ENCODE measurements at places on chromosomes 4 and X.

GRCh38 chrX:111483135-111483534 lies 28.3 kb upstream of the SERTM2 start:
- no peak for DNase-seq

DNA sequence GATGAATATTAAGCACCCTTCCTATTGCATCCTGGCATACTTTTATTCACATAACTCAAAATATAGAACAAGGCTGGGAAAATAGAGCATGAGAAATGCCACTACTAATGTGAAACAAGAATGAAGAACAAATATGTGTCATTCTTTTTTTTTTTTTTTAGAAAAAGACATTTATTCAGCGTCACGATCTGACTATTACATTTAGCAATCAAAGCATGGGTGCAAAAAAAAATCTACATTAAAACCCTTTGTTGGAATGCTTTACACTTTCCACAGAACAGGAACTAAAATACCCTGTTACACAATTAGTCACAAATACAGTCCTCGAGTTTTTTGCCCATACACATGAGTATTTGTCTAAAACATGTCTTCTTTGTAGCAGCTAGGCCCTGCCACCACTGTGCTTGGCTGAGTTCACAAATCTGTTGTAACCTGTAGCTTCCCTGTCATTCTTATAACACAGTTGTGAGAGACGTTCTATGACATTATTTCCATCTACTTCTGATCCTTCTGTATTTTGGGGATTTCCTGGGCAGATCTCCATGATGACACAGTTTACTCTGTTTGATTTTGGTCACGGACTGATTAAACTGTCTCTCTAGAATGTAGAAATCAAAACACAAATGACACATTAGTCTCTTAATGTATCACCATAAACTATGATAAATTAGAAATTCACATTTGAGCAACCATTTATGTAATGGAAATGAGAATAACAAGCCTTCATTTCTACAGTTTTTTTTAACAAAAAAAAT lies 9.4 kb upstream of the TET2 start:
- DNase-seq: no peak

- DNase-seq: no peak
These were observed 252.6 kb downstream of the CBR4 start for GRCh38 chr4:168757500-168757899.

DNA sequence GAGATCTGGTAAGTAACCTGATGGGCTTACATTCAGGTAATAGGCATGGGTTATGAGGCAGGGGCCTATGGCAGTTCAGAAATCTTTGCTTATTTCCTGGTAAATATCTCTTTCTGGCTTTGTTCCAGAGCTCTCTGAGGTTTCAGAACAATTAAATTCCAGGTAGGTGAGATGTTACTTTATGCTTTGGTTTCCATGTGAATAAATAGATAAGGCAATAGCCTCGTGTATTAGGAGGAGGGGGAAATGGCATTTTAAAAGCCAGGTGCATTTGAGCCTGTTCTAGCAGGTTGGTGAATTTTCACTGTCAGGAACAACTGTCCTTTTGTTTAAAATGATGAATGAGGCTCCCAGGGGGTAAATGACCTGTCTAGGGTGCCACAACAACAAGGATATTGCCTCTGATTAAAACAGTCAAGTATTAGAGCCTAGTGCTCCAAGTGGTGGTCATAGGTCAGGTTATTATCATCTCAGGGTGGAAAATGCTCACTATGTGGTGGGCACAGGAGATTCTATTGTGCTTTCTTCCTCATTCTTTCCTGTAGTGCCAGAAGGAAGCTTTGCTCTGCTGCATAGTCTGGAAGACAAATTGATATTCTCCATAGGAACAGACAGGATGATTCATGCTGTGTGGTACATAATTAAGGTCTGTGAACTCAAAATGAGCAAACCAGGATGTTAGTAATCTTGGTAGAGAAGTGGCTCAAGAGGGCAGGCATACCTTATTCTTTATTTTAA lies 296.2 kb downstream of the INPP4B start:
- DNase-seq: no peak

GRCh38 chr4:12579172-12579571 lies 905.0 kb downstream of the RAB28 start:
- DNase-seq: no peak

- DNase-seq: no peak
These were observed 793 bp downstream of the NALF2 start for GRCh38 chrX:69504626-69505612.

DNA sequence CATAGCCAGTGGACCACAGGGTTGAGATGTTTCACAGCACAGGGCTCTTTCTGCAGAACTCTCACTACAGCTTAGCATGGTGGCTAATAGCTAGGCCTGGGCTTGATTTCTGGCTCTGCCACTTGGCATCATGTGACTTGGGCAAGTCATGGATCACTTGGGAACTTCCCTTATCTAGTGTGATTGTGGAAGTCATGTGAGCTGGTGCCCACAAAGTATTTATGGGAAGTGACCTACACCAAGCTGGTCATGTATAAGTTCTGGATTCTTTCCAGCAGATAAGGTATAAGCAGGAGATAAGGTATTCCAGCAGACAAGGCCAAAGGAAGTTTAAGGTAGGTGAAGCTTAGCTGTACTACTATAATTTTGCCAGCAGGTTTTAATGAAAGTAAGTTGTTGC lies 61.0 kb downstream of the REELD1 start:
- no peak for DNase-seq

DNA sequence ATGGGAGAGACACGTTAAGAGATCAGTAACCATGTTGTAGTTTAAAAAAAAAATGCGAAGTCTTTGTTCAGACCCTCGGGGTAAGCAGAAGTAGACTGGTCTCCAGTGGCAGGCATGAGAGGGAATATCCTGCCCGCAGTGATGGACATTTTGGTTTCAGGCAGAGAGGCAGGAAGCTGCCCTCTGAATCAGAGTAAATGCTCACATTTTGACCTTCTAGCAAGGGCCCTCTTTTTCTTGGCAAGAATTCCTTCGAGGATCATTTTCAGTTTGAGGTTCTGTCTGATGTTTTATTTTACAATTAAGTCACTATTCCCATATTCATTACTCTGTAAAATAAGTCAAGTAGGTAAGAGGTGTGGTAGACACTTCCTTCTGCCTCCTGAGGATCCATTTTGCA lies 28.4 kb downstream of the SORBS2 start:
- DNase-seq: no peak

GRCh38 chrX:52346174-52347165 lies 22.4 kb upstream of the XAGE2 start:
- peak; percentile 14 for DNase-seq

DNA sequence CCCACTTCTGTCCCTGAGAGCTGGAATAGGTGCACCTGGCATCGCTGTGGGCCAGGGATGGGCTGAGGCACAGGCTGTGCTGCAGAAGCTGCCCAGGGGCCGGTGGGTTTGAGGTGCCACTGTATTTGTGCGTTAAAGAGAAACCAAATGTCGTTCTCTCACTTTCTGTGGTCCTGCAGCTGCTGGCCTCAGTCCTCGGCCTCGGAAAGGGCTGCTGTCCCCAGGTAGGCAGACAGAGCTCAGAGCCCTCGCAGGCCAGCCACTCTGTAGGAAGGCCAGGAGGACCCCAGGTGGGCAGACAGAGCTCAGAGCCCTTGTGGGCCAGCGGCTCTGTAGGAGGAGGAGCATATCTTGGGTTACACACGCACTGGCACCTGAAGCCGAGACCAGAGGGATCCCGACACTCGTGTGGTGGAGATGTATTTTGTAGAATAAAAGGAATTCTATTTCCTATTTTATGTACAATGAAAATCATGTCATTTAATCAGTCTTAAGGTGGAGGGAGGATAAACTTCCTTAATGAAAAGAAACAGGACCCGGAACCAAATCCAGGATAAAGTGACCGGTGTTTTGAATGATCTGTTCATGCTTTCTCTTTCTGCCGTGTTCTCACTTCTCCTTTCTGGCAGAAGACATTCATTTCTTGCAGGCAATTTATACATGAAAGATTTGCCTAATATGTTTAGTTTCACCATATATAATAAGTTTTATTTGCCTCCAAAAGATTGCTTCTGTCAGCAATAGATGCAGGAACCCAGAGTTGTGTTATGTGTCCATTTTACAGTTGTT lies 54.4 kb upstream of the HGFAC start:
- no peak for DNase-seq

DNA sequence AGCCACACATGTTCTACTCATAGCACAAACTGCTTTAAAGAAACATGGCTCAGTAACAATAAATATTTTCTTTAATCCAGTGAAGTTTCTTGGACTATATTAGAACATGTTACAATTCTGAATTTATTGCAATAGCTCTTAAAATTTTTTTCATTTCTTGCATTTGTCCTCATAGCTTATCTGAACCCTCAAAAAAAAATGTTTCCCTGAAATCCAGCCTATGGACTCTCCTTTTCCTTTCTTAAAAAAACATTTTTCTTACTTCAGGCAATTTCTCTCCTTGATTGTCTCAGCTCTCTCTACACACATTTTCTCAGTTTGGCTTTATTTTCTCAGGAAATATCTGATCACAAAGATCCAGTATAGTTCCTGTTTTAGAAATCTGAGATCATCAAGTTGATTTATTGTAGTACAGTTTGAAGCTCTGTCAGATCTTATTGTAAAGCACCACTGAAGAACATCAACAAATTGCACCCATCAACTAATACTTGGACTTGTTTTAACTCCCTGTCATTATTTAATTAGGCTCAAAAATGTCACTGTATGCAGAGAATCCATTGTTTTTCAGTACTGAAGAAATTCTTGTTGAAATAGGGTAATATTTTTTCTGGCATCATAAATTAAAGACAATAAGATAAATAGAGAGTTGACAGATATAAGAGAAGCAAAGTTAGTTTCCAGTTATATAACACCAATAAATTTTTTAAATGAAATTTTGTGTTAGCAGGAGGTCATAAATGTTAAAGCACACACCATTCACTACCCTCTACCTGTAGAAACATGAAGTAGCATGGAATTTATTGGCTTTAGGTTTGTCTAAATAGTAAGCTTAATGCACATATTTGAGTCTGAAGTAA lies 317.7 kb downstream of the ARHGAP24 start:
- no peak for DNase-seq

GRCh38 chr4:181739031-181739430 lies 504.2 kb upstream of the TENM3 start:
- no peak for DNase-seq

Data from stimulated activated naive CD4-positive, alpha-beta T cell treated with Interleukin-2 at 50 U/mL for 16 hours (primary cell).